ENCODE measurements at places on chromosomes 7 and 10.

GRCh38 chr10:45001381-45002148 is 842 bp downstream of the ZNF22 start:
- DNase-seq, result peak; percentile 86

DNA sequence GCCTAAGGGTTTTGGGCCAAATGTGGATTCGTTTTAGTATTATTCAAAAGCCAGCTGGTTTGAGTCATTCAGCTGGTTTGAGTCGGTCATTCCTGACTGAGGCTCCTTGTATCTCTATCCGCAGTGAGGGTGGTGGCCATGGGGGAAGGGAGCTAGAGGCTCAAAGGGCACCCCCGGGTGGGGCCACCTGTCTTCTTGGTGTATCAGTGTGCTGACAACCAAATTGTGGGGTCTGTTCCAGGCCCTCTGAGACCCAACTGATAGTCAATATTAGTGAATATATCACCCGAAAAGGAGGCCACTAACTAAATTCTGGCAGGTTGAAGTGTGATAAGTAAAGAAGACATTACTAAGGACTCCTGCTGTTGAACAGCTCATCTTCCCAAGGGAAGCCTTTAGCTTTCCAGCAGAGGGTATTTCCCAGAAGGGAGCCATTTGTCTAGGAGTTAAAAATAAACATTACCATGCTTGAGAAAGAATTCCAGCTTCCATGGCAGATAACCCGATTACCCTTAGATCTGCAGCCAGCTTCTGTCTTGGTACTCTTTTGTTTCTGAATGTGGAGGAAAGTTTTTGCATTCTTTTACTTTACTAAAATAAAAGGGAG is 29.9 kb upstream of the DDX50 start:
- no peak for DNase-seq

- DNase-seq, result no peak
Measured at GRCh38 chr7:50631100-50631499, 65.9 kb upstream of the DDC start.

GRCh38 chr7:37598824-37599223 is 84.7 kb upstream of the GPR141 start:
- DNase-seq, result no peak

- no peak for DNase-seq
Measured at GRCh38 chr10:10660054-10660453, 357.6 kb upstream of the CELF2 start.

DNA sequence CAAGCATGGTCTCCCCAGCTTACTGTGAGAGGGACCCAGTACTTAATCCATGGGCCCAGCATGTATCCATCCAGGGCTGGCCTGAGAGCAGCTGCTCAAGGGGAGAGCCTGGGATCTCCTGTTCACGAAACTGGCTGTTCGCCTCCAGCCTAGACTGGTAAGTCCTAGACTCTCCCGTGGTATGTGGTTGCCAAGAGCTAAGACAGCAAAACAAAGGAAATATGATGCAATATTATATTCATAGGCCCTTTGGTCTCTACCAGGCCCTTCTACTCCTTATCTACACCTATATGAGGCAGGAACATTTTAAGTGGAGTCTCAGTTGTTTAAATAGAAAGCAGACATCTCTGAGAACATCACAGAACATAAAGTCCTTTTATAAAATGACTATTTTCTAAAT is 28.9 kb upstream of the STK17A start:
- DNase-seq, result no peak

DNA sequence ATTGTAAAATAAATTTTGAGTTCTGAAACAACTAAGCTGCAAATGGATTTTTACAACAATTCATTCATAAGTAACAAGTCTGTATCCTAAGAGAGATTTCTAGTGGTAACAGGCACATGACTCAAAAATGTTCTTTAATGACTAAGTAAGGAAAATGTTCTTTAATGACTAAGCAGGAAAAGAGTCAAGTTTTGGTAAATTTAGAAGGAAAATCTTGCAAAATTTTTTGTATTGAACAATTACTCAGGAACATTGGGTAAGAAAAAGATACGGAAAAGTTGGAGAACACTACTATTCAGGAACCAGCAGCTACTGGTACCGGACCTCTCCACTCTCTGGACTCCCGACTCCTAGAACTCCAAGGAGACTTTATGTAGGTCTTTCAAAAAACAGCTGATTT is 33.5 kb downstream of the HYCC1 start:
- DNase-seq, result no peak

- DNase-seq, result no peak
Measured at GRCh38 chr10:13047529-13048206, 46.2 kb upstream of the CCDC3 start.

- DNase-seq, result no peak
Measured at GRCh38 chr7:82266081-82266480, 177.5 kb downstream of the CACNA2D1 start.

- DNase-seq, result peak; percentile 12
Measured at GRCh38 chr7:18119985-18120384, 92.3 kb upstream of the PRPS1L1 start.

GRCh38 chr7:81705206-81705605 is 64.6 kb downstream of the HGF start:
- peak; percentile 19 for DNase-seq

- no peak for DNase-seq
Measured at GRCh38 chr7:141609576-141609975, 58.4 kb downstream of the AGK start.

DNA sequence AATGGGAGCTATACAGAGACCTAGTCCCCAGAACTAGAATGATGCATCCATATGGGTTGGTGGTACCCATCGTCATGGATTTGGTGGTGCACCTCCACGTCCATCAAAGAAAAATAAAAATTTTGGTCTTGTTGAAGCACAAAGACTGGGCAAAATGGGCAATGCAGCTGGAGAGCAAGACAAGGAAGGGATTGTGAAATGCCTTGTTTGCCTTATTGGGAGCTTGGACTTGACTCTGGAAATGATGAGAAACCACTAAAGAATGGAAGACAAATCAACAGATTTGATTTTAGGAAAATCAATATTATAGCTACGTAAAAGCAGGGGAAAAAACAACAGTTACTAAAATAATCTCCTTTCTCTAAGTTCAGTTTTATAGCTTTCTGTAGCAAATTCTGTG is 150.9 kb downstream of the CPED1 start:
- no peak for DNase-seq

DNA sequence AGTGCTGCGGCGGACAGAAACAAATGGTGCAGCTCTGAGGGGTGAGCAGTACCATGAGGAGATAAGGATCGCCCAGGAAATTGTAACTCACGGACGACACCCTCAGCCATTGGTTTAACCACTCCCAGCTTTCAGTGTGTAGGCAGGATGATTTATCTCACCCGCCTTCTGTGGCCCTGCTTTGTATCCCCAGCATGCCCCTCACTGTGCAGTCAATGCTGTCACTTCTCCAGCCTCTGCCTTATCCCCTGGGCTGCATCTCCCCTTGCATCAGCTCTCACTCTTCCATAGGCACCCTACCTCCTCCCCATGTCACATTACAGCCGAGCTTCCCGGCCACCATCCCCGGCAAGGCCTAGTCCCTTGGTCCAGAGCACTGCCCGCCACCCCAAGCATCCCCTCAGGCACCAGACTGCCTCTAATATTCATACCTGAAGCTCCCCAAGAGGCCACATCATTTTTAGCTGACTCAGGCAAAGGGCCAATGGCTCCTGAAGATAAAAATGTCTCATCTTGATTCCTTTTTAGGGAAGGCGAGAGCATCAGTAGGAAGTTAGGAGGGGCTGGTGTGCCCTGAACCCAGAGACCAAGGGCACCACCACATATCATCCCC is 77.1 kb downstream of the CARD11 start:
- no peak for DNase-seq

DNA sequence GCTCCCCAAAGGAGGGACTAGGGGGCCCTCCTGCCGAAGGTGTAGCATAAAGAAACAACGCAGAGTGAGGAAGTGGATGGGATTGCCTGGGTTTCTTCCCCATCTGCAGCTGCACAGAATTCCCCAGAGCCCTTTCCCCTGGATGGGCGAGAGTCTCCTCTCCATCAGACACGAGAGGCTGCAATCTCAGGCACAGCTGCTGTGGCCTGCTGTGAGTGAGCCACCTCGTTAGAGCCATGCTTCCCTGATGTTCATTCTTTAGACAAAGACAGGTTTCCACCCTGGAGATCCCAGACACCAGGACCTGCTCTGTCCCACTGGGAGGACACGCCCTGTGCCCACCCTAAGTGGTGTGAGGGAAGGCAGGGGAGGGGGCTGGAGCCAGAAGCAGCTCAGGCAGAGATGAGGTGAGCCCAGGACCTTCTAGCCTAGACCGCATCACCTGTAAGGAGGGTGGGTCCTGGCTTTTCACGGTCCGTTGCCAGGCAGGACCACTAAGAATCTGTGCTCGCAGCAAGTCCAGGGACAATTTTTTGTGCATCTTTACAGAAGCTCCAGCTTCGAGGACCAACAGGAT is 268.6 kb upstream of the TCERG1L start:
- no peak for DNase-seq

- no peak for DNase-seq
Measured at GRCh38 chr7:106058928-106059324, 53.2 kb downstream of the SYPL1 start.

- peak; percentile 52 for DNase-seq
Measured at GRCh38 chr10:3784510-3785250, at the start of gene KLF6. KLF6 (minus strand) TSS chr10:3785209; CDS start chr10:3785014, 195 bp downstream.

DNA sequence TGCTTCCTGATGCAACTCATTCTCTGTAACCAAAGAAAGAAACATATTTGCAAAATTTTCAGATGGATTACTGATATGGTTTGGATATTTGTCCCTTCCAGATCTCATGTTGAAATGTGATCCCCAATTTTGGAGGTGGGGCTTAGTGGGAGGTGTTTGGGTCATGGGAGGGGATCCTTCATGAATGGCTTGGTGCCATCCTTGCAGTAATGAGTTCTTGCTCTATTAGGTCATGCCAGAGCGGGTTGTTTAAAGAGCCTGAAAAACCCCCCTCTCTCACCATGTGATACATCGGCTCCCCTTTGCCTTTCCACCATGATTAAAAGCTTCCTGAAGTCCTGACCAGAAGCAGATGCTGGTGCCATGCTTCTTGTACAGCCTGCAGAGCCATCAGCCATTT is 43.8 kb upstream of the PRKG1 start:
- no peak for DNase-seq

DNA sequence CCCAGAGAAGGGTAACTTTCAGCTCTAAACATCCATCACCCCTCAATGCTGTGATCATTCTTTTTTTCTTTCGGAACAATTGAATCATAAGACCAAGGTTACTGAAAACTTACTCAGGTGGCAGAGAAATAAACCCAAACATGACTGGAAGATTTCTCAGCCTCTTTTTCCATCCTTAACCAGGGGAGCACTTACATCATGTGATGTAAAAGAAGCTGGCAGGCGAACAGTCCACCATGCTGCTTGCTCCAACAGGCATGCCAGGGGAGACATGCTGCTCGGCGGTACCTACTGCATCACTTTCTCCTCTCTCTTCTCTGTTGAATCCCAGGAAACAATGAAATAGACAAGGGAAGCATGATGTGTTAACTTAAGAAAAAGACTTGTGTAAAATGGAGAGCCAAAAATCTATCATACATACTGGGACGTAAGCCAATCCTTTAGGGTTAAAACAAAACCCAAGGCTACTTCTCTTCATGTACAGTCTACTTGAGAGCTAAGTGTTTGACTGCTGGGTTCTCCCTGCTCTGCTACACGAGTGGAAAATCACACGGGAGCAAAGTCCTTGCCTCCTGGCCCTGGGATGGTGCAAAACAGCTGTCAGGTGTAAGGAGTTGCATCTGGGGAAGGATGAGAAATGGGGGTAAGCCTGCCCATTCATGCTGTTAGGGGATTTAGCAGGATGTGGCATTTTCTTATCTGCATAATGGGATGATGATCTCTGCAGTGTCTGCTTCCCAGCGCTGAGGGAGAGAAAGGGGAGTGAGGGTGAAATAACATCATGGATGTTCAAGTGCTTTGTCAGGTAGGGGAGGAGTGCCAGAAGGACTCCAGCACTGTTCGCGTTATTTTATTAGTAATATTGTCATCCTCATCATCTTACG is 64.3 kb upstream of the ZNF438 start:
- no peak for DNase-seq

- peak; percentile 36 for DNase-seq
Measured at GRCh38 chr10:14605231-14605925, 169.3 kb downstream of the FAM107B start.

DNA sequence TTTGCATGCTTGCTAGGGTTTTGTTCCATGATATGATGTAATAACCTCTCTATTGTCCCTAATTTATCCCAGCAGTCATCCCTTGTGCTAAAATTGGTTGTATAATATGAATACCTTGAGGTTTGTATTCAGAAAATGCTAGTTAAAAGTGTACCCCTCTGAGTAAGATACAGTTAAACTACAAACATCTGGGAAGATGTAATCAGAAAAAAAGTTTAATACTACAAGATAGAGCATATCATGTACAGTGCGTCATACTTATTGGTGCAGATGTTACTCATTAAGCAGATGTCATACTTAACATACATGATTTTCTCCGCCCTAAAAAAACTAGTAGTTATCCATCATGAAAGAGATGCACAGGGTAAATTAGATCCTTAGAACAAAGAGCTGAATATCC is 336.1 kb upstream of the KCND2 start:
- no peak for DNase-seq

- DNase-seq, result no peak
Measured at GRCh38 chr10:18079665-18080295, 60.4 kb upstream of the CACNB2 start.

DNA sequence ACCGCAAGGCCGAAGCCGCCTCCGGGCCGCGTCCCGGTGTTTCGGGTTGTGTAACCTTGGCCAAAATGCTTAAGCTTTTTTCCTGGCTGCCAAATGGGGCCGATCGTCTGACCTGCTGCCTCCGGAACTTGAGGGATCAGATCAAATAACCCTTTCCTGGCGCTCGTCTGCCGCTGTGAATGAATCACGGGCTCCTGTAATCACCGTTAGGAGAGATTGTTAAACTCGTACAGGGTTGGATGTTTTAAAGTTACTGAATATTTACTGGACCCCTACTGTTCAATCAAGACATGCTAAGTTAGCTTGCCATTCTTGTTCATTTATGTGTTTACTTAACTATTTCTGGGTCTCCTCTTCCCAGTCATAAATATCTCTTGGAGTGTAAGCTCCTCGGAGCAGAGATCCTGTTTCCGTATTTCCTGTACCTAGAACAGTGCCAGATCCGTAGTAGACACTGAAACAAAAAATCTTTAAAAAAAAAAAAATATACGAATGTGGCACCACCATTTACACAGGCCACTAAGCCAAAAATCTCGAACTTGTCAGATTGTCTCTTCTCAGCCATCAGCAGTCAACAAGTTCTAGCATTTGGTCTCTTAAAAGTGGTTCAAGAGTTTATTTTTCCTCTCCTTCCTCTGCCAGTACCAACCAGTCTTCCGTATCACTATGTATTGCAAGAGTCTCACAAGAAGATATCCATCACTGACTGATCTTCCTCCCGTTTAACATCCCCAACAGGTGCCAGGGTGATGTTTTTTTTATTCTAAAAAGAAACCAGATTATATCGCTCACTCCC is 650 bp upstream of the TM9SF3 start:
- DNase-seq, result peak; percentile 74

DNA sequence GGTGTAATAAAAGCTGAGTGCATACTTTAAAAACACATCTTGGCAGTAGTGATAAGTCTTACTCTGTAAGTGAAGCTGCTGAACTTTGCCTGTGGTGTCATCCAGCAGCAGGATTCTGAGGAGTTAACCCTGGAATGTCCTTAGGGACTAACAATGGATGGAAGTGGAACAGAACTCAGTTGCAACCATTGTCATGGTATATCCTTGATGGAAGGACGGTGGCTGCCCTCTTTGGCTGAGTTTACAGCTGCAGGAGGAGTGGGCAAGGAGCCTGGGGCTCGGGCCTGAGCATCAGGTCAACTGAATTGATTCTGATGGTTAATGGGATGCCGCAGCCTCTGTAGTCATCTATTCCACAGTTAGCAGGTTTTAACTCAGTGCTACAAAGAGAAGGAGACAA is 56.2 kb downstream of the MRC1 start:
- no peak for DNase-seq

- DNase-seq, result no peak
Measured at GRCh38 chr7:138934861-138935260, 46.3 kb downstream of the KIAA1549 start.

All from NAMALWA (cell line).